ENCODE measurements at places on chromosomes 6 and 20. TPM values are rescaled to one million over a fixed set of nuclear protein-coding genes. Genes with fewer than 3 reads are reported as not detected.
A peak's percentile ranks its signal among the peaks of the same experiment; 100 is the strongest.

DNA sequence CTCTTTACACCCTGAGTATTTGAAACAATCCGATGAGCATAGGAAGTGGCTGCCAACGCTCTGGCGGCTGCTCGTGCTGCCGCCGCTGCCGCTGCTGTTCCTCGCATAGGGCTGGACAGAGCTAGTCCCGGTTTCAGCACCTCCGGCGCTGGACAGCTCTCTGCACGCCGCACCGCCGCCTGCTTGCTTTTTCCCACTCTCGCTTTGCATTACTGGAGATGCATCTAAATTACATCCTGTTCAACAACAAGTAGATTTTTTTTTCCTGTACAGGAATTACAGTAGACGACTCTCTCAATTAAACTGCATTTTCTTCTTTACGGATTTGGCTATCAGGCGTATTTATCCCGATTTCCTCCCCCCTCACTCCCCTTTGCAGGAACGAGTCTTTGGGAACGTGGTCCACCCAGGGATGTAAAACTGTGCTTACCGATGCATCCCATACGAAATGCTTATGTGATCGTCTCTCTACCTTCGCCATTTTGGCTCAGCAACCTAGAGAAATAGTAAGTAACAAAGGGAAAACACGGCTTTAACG is 563.8 kb downstream of the LMBRD1 start:
- peak; percentile 60 for DNase-seq

Gene SSTR4
- not detected for total RNA-seq

DNA sequence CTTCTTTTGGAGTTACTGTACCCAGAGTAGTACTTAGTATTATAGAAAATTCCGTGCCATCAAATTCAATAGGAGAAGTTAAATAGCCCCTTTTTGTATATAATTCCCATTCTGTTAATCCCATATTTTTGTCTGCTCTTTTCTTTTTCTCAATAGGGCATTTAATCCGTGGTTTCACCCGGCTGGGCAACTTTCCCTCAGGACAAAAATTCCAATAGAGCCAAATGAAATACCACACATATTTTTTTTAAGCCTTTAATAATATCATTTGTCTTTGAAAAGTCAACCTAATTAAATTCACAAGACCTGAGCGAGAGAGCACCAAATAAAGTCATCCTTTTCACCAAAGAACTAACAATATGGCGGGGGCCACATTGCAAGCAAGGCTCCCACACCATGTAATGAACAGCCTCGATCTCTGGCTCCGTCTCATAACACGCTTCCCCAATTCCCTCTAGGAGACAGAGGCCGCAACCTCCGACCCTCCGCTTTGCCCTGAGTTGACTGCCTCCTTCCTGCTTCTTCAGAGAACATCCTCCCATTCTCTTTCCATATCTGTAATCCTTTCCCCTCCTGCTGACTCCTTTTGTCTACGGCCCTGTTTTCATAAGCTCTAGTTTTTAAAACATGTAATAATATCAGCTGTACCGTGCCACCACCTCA is 13.6 kb downstream of the NHSL1 start:
- no peak for DNase-seq

GRCh38 chr6:149860834-149861602 is 3.1 kb downstream of the LRP11 start:
- no peak for DNase-seq

Gene PGK2
- not detected for total RNA-seq

DNA sequence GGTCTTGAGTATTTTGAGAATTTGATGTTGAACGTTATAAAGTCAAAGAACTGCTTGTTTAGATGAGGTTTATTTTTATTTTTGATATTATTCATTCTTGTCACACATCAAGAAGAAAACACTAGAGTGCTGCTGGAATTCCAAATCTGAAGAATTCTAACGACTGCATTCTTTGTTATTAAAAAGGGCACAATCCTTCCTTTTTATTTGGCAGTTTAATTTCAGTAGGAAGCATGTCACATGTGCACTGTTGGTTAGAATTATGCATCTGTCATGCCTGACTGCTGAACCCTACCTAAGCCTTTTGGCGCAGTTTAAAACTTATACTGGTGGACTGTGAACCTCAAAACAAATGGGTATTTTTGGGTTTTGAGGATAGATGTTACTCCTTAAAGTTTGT is 4.0 kb downstream of the ID4 start:
- no peak for DNase-seq

GRCh38 chr6:157542414-157543160 is 161.6 kb downstream of the ZDHHC14 start:
- no peak for DNase-seq

GRCh38 chr20:40443753-40444152 is 245.3 kb downstream of the MAFB start:
- no peak for DNase-seq

DNA sequence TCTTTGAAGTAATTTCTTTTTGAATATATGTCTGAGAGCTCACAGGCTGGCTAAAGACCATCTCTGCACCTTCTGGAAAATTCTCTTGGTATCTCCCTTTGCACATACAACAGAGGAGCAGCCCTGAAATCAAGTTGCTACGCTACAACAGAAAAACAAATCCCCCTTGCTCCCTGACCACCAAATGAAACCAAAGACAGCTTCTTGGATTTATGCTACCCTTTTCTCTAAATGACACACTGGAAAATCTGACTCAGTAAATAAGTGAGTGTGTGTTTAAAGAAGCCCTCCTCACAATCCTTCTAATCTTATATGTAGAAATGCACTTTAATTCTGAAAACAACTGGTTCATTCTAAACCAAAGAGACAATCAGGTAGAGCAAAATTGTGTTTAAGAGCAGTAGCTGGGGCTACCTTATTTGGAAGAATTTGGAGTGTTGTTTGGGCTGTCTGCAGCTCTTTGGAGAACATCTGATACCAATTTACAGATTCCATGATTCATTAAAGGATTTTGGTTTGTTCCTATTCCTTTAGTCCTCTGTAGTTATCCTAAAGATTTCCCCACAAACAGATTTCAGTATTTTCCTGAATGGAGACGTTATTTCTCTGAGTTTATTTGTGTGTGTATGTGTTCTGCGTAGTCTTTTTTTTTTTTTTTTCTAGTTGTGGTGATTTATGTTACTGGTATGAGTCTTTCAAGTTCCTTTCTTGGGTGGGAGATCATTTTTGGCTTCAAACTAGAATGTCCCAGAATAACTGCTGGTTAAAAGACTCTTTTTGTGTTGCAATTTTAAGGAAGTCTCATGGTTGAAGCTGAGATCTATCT is 36.4 kb upstream of the UTRN start:
- peak; percentile 7 for DNase-seq

- DNase-seq: no peak
Observed at GRCh38 chr20:3763671-3764601, 3.6 kb downstream of the ADISSP start.

- DNase-seq: no peak
Observed at GRCh38 chr6:142881290-142881689, 63.7 kb downstream of the HIVEP2 start.

GRCh38 chr6:32935551-32936238 is 5.1 kb downstream of the HLA-DMB start:
- no peak for DNase-seq

Gene SMIM26
- total RNA-seq: 76.7 TPM

Gene GNMT
- total RNA-seq: 0.47 TPM

DNA sequence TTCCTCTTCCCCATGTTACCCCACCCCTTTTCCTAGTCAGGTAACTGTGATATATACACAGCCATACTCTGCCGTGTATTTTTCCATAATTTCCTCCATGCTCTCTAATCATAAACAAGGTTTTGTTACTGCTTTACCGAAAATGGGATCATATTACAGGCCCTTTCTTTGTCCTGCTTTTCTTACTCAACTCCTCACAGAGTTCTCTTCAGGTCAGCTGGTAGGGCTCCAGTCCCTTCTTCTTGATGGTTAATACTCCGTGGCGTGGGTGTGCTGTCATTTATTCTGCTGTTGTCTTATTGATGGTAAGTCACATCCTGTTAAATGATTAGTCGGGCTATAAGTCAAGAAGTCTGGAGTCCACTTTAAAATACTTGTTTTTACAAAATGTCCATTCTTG is 24.9 kb upstream of the PI16 start:
- peak; percentile 49 for DNase-seq

DNA sequence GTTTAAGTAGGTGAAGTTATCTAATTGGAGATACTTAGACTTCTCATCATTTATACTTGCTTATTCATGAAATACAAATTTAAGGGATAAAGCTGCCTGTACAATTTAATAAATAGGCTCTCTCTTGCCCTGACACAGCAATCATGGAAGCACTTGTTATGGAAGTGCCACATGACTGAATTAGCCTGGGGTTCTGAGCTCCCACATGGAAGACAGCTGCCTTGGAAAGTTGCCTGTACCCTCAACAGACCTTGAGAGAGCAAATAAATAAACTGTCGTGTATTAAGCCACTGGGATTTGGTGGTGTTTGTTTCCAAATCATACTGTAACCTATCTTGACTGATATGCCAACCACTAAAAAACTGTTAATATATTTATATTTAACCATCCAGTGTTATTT is 87.0 kb upstream of the RSPO3 start:
- DNase-seq: no peak

Gene CSNK2B
- 267 TPM for total RNA-seq

- DNase-seq: no peak
Observed at GRCh38 chr6:139135578-139136545, 982 bp downstream of the HECA start.

Gene CRYBG1
- total RNA-seq: 19.9 TPM

DNA sequence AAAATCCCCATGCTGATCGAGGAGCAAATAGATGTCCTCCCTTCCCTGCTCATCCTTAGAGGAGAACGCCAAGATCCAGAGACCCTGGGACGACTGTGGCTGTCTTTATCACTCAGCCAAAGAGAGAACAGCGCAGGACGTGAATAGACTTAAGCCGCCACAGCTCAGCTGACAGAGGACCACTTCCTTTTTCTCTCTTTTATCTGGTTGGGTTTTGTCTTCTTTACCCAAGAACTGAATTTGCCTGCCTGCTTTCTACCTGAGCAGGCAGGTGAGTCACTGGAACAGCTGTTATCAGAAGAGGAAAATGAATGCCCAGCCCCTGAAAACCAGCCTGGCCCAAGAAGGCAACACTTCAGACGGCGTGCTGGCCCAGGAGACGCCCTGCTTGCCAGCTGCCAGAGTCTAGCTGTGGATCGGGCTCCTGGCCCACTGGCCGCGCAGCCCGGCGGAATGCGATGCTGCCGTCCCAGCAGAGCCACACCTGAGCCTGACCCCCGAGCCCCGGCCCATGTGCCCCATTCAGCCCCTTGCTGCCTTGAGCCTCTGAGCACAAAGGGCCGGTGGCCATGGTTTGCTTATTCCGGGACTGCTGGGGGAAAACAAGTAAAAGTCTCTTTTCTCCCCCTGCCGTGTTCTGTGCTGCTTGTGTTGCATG is 82.1 kb downstream of the TCP11 start:
- no peak for DNase-seq

Gene TFAP2A
- total RNA-seq: 29.4 TPM

GRCh38 chr6:125659887-125660286 is 89.5 kb upstream of the HEY2 start:
- DNase-seq: no peak

- no peak for DNase-seq
Observed at GRCh38 chr6:18237167-18237566, 27.2 kb downstream of the DEK start.

Gene TCF19
- total RNA-seq: 88.6 TPM

Gene KIAA0408
- total RNA-seq: not detected

Gene ERVFRD-1
- total RNA-seq: not detected

DNA sequence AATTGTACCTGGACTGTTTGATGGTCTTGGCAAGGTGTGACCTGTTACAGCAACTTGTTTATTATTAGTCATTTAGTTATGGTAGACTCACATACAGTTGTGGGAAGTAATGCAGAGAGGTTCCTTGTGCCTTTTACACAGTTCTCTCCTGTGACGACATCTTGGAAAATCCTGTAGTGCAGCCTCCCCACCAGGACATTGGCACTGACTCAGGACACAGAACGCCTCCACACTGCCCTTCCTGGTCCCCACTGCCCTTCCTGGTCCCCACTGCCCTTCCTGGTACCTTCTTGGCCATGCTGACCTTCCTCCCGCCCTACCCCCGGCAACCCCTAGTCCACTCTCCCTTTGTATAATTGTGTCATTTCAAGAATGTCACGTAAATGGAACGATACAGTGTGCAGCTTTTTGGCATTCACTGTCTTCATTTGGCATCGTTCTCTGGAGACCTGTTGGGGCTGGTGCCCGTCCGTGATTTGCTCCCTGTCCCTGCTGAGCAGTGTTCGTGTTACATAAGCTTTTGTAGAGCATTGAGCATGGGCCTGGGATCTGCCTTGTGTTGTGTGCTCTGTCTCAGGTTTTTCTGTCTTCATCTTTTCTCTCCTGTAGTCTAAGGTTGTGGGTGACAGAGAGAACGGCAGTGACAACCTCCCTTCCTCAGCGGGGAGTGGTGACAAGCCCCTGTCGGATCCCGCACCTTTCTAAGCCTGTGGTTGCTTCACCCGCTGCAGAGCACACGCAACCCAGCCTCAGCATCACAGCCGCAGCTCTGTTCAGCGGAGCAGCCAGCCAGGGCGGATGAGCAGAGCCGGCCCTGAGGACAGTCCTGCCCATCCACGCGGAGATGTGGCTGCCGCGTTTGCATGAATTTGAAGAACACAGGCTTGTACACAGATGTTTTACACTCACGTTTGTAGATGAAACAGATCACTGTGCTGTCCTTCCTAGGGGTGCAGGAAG is 5.4 kb upstream of the DNAJC5 start:
- DNase-seq: peak; percentile 63

GRCh38 chr6:78476561-78476960 is 390.8 kb upstream of the IRAK1BP1 start:
- no peak for DNase-seq

Gene ZNF391
- 5.9 TPM for total RNA-seq

DNA sequence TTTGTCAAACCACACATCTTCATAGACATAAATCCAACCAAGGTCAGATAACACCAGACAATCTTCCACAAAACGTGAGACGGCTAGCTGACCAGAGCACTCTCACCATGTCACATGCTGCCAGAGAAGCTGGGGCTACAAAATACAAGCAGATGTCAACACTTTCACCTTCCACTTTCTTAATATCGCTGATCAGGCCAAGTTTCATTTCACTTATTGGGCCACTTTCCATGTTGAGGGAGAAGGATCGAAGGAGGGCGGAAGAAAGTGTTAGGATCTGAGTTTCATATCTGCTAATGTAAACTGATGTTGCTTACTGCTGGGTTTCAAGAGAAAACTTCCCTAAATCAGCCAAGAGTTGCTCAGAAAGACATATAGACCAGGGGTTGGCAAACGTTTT is 177.0 kb upstream of the PRDM1 start:
- no peak for DNase-seq

DNA sequence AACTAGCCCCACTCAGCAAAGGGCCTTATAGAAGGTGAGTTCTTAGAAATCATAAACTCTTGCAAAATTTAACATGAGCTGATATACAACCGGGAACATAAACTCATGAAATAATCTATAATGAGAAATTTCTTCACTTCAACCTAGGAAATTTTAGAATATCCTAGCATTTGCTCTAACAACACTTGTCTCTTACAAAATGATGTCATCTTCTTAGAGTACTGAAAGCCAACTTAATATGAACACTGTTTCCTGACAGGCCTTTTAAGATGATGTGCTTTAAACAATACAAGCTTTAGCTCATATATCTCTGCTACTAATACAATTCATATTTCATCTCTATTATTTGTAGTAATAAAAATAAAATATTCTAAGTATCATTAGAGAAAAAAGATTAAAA is 932 bp downstream of the PACRG start:
- no peak for DNase-seq

All from PC-3 (cell line).